A673 (cell line): ENCODE measurements at places on chromosomes 3 and 15.

DNA sequence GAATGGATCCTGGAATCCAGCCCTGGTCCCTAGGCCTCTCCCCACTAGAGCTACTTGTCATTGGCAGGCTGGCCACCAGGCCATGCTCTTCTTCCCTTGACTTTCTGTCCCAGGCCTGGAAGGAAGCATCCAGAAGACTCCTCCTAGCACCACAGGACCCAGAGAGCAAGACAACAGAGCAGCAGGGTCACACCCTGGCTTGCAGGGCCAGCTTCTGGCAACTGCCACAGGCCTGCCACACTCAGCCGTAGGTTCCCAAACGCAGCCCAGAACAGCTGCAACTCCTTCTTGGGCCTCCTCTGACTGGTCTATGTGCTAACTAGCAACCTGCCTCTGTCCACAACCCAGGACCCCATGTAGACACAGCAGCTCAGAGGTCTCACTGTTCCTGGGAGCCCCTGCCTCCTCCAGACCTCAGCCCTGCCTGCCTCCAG, 36.8 kb upstream of the RPL32 start:
- H3K4me3 ChIP-seq: no peak overlapping the region
- no peaks in the 10 kb centered on the region for H3K27me3 ChIP-seq
- DNase-seq: no peak
- no peaks in the 10 kb centered on the region for H3K36me3 ChIP-seq
- H3K27ac ChIP-seq: no peak overlapping the region

GRCh38 chr3:168213920-168214319, 118.2 kb upstream of the GOLIM4 start:
- no peak for DNase-seq
- no peak overlapping the region for H3K27ac ChIP-seq
- peaks cover 20% of the 10 kb centered on the region for H3K27me3 ChIP-seq
- no peaks in the 10 kb centered on the region for H3K4me1 ChIP-seq

GRCh38 chr15:35397027-35397426, 148.9 kb downstream of the DPH6 start:
- no peaks in the 10 kb centered on the region for H3K4me1 ChIP-seq
- H3K36me3 ChIP-seq: no peaks in the 10 kb centered on the region
- H3K27me3 ChIP-seq: no peaks in the 10 kb centered on the region
- no peak overlapping the region for H3K27ac ChIP-seq
- no peak for DNase-seq
- no peak overlapping the region for H3K4me3 ChIP-seq

DNA sequence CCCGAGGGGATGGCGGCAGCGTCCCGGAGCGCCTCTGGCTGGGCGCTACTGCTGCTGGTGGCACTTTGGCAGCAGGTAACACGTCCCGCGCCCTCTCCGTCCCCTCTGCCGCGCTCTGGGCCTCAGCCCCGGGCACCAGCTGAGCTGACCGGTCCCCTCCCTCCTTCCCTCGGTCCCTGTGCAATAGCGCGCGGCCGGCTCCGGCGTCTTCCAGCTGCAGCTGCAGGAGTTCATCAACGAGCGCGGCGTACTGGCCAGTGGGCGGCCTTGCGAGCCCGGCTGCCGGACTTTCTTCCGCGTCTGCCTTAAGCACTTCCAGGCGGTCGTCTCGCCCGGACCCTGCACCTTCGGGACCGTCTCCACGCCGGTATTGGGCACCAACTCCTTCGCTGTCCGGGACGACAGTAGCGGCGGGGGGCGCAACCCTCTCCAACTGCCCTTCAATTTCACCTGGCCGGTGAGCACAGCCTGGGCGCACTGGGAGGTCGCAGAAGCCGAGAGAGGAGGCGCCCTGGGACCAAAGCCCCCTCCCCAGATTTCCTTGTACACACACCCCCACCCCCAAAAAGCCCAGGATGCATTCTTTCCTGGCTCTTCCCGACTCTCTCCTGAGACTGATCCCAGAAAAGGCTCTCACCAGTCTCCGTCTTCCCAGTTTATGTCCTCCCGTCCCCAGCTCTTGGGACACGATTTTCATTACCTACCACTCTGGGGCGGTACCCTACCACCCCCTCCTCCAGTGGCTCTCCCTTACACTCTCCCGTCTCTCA, 705 bp downstream of the DLL4 start:
- H3K27me3 ChIP-seq: peaks cover 65% of the 10 kb centered on the region
- no peaks in the 10 kb centered on the region for H3K36me3 ChIP-seq
- H3K4me1 ChIP-seq: peaks cover 52% of the 10 kb centered on the region
- no peak for DNase-seq
- peak overlapping the region; percentile 38 for H3K4me3 ChIP-seq

- no peak for DNase-seq
- peaks cover 65% of the 10 kb centered on the region for H3K27me3 ChIP-seq
- no peak overlapping the region for H3K4me3 ChIP-seq
These were observed 86.7 kb upstream of the EPHB3 start for GRCh38 chr3:184474897-184475296.
